NCI-H510A treated with DMSO at 0.1 percent for 48 hours (cell line): ENCODE measurements at places on chromosomes 7 and 10.
A peak's percentile ranks its signal among the peaks of the same experiment; 100 is the strongest.

DNA sequence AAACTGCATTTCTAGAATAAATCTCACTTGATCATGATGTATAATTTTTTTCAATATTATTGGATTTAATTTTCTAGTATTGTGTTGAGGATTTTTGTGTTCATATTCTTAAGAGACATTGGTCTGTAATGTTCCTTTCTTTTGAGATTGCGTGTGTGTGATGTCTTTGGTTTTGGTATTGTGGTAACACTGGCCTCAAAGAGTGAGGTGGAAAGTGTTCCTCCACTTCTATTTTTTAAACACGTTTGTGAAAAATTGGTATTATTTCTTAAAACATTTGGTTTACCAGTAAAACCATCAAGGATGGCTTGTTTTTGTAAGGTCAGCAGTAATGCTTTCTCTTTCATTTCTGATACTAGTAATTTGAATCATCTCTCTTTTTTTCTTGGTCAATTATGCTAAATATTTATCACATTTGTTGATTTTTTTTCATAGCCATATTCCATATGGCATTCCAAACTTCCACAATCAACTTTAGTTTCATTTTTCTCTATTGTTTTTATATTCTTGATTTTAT lies 290.2 kb upstream of the CDC14C start:
- DNase-seq, result no peak

DNA sequence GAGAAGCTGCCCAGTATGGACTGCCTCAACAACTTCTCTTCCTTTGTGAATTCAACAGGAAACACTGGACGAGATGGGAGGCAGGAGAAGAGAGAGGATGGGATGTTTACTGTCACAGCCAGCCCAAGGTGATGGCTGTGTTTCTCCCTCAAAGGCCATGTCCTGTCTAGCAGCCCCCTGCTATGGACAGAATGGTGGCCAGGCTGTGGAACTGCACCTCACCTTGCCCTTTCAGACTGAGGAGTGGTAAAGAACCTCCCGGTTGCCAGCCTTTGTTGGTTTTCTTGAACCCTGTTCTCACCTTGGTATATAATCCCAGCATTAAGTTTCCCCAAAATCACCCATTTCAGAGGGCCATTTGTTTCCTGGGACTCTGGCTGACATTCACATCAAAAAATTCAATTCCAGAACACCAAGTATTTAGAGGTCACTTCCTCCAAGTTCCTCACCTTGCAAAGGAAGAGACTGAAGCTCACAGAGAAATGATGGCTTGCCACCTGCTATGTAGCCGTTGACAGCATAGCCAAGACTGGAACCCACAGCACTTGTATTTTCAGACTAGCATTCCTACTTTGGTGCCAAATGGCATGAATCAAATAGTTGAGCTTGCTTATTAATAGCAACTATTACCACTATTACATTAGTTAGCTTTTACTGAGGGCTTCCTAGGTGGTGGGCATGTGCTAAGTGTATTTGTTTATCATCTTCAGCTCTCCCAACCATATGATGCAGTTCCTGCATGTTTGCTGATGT lies 224.0 kb upstream of the GRB10 start:
- no peak for DNase-seq

DNA sequence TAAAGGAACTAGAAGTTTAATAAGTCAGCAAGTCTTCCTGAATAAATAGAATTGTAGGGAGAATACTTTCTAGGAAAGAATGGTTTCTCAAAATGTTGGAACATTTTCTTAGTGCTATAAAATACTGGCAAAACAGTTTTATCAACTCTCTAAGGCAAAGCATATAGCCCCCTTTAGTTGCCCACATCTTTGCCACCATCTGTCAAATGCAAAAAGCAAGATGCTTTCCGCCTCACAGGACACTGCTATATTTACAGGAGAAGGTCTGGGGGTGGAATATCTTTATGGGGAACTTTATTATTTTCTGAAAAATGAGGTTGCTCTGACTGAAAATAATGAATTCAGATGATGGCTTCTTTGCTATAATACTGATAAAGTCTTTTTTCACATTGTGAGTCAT lies 78.3 kb downstream of the SVOPL start:
- DNase-seq, result no peak

GRCh38 chr7:5692845-5693278 lies 88.6 kb downstream of the RNF216 start:
- DNase-seq, result peak; percentile 68

DNA sequence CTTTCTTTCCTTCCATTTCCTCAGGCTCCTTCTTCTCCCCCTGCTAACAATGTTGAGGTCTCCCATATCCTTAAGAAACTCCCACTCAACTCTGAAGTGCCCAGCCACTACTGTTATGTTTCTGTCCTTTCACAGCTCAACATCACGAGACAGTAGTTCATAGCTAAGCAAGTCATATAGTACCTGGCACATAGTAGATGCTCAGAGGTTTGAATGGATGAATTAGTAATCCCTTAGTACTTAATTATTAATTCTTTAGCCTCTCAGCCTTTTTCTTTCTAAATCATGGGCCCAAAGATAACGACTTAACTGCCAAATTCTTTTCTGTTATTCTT lies 22.6 kb downstream of the CSGALNACT2 start:
- DNase-seq, result no peak

- DNase-seq, result no peak
These were observed 117.7 kb upstream of the GJD4 start for GRCh38 chr10:35487336-35488034.
